Left renal pelvis (tissue), 4 donors: ENCODE measurements at places on chromosomes 6 and 20.

DNA sequence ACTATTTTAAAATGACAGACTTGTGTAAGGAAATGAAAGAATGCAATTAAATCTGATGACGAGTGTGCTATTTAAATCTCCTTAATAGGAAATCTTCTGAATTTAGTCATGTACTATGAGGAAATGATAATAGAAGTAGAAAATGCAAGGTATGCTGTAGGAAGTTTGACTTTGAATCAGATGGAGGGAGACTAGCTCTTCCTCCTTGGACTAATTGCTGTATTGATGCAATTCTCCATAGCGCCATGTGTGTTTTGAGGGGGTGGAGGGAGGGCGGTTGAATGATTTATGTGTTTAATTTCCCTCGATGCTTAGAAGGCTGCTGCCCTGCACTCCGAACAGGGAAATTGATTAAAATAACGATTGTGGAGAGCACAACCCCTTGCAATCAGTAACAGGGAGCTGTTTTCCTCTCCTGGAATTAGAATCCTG, 214.4 kb upstream of the PRND start:
- DNase-seq = no peak

GRCh38 chr6:160028487-160029275, 59.8 kb downstream of the IGF2R start:
- no peak for DNase-seq

DNA sequence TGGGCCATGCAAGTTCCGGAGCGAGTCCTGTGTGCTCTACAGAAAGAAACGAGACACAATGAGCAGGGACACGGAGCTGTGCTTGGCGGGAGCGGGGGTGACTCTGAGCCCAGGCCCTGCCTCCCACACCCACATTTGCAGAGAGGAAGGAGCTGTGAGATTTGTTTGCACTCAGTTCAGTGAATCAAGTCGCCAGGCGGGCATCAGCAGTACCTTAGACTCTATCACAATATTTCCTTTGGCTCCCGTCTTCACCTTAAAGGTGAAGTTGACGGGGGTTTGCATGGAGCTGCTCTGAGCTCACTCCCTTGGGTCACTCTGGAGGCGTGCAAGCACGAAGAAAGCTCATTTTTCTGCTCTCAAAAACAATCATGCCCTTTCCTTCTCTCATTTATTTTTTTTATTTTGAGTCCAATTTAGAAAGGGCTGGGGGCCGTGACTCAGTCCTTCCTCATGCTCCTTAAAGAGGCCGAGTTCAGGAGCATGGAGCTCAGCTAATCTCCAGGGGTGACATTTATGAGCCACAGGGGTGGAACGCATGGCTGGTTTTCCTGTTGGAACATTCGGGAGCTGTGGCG, 188.2 kb downstream of the NFATC2 start:
- DNase-seq = no peak

DNA sequence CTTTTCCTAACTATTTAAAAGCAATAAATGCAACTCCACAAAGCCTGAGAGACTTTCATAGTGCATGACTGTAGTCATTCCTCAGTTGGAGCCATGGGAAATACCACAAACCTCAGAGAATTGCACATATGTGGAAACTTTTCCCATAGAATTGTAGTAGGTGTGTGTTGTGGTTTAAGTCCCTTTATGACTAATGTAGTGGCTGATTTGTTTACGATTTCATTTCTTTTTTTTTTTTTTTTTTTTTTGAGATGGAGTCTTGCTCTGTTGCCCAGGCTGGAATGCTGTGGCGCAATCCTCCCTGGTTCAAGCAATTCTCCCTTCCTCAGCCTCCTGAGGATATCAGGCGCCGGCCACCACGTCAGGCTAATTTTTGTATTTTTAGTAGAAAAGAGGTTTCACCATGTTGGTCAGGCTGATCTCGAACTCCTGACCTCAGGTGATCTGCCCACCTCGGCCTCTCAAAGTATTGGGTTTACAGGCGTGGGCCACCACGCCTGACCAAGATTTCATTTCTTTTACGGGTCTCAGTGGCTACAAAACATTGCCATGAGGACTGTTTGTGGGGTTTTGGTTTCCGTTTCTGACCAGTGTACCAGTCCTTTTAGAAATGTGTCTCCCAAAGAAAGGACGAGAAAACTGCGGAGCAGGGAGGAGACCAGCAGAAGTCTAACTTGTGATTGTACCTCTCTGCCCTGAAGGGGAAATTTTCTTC, 212.1 kb upstream of the MARCKS start:
- no peak for DNase-seq

- DNase-seq = no peak
These were observed 853 bp downstream of the SLC22A3 start for GRCh38 chr6:160349020-160349441.
